Stimulated activated CD8-positive, alpha-beta memory T cell treated with anti-CD3 and anti-CD28 coated beads, Interleukin-7, amount 100 ng/mL, for 1 hour (primary cell): ENCODE measurements at places on chromosomes 16 and 17.

- no peak for DNase-seq
These were observed 10.9 kb upstream of the ITGA2B start for GRCh38 chr17:44400226-44400847.

DNA sequence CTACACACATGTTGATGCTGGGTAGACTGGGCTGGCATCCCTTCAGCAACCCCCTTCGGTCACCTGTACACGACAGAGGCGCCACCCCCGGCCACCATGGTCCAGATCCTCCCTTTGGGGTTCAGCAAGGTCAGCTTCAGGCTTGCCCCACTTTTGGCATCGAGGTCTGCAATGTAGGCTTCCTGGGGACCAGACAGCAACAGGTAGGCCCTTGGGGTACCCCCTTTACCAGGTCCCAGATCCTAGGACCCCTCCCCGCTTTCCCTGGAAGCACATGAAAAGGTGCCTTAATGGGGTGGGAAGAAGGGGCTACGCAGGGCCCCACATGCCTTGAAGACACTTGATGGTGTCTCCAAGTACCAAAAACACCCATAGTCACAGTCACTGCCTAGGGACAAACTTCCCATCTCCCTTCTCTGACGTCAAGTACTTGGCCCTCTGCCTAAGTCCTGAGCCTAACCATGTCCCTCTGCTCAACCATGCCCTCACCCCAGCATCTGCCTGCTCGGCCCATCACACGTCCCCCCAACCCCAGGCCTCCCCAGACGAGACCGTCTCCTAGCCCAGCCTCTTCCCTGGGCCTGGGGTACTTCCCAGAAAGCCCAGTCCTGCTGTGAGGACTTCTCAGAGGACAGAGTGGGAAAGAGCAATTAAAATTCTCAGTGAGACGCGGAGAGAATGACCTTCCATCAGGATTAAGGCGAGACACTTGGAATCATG lies 12.1 kb downstream of the ACLY start:
- DNase-seq: no peak

GRCh38 chr17:54536306-54536705 lies 364.3 kb upstream of the TOM1L1 start:
- DNase-seq: no peak

GRCh38 chr16:86403541-86404163 lies 106.7 kb upstream of the FOXF1 start:
- DNase-seq: no peak

DNA sequence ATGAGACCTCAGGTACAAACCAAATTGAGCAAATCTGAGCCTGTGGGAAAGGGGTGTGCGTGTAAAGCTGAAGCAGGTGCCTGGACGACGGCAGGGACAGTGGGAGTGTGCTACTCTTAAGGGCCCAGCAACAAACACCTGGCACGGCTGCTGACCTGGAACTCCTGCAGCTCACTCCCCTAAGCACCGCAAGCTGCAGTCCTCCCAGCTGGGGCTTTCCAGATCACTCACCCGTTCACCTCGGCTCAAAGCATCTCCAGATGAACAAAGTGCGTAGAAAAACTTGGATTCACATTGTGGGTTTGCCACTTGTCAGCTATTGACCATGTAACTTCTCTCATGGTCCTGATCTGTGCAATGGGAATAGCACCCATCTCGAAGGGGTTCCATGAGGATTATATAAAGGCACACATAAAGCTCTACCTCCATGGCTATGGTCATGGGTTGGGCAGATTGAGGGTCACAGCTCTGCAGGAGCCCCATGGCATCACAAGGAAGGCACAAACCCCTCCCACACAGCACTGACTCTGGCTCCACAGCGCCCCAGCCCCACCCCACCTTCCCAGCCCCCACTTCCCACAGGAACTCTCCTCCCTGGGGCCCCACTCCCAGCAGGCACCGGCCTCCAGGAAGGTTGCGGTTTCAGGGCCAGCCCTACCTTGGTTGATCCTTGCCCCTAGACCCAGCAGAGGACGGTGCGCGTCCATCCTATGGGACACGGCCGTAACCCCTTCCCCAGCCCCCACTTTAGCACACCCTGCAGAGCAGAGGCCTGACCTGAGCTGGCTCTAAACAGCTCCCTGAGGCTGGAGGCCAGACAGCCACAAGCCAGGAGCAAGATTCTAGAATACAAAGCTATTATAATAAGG lies 21.9 kb downstream of the ST3GAL2 start:
- DNase-seq: no peak

DNA sequence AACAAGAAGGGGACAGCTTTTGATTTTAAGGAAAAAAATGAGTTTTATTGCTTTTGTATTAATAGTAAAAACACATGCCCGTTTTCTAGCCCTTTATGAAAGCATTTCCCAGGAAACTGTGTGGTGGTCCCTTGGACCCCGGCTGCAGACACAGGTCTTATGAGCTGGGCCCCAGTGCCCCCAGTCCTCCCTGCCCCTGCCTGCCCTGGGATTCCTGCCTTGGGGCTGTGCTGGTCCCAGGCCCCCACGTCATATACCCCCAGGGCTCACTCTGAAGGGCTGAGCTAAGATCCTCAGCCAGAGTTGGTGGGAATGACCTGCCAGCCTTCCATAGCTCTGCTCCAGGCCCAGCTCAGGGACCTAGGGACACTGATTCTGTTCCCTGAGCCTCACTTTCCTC lies 30.8 kb downstream of the GINS2 start:
- DNase-seq: no peak

GRCh38 chr16:88030498-88030897 lies 79.3 kb downstream of the BANP start:
- no peak for DNase-seq

DNA sequence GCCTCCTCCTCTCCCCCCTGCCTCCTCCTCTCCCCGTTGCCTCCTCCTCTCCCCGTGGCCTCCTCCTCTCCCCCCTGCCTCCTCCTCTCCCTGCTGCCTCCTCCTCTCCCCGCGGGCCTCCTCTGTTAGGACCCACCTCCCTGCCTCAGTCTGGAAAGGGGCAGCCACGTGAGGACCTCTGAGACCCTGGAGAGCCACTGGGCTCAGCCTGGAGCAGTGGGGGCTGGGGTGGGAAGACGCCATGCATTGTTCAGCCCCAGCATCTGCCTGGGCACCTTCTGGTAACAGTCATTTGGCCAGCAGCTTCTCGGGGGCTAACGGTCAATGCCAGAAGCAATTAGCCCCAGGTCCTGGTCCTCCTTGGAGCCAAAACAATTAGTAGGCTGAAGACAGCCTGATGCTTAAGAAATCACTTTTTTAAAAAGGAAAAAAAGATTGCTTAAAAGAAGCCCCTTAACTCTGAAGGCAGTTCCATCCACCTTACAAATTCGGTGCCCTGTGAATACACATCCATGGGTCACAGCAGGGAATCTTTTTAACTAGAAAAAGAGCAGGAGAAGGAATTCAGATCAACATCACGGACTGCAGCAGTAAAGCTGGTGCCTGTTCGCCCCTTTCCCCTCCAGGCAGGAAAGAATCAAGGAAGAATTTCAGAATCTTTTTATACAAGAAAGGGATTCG lies 29.8 kb downstream of the NXN start:
- DNase-seq: no peak

GRCh38 chr16:1443980-1444729 lies at the start of gene CCDC154:
CCDC154 (minus strand) TSS chr16:1444556; CDS start chr16:1444322, 234 bp downstream.
- DNase-seq: no peak

- no peak for DNase-seq
These were observed 17.7 kb downstream of the PSMD11 start for GRCh38 chr17:32461853-32462617.

GRCh38 chr16:75116081-75116910 lies at the start of gene LDHD:
LDHD (minus strand) TSS chr16:75116780; CDS start chr16:75116720, 60 bp downstream.
- DNase-seq: no peak

DNA sequence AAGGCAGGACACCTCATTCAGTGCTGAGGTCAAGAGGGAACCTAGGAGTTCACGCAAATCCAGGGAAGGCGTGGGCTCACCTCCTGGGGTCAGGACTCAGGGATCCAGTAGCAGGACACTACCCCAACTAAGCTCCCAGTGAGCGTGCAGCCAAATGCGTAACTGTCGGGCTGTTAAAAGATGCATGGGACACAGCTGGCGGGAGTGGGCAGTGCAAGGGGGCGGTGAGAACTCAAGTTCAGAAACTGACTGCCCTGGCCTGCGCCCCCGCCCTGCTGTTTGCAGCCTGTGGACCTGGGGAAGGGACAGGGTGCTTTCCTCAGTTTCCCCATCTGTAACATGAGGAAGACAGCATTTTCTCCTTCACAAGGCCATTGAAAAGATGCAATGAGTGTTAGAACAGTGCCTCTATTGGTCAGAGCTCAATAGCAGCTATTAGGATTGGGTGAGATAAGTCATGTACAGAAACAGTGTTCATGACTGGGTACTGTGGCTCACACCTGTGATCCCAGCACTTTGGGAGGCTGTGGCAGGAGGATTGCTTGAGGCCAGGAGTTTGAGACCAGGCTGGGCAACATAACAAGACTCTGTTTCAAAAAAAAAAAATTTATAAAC lies 20.2 kb downstream of the CDIPT start:
- no peak for DNase-seq

DNA sequence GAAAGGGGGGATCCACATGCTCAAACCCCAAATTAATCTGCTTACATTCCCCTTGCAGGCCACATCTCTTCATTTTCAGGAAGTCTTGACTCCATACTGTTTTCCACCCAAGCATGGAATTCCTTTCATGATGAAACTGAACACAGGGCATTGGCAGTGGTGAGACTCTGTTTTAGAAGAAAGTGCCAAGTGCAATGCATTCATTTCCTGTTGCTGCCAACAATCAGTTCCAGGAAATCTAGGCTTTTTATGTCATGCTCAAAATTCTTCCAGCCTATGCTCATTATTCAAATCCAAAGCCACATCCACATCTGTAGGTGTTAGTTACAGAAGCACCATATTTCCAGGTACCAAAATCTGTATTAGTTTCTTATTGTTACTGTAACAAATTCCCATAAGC lies 4.1 kb downstream of the CCL2 start:
- no peak for DNase-seq

- DNase-seq: no peak
These were observed 55.7 kb upstream of the HAS3 start for GRCh38 chr16:69049603-69050375.

DNA sequence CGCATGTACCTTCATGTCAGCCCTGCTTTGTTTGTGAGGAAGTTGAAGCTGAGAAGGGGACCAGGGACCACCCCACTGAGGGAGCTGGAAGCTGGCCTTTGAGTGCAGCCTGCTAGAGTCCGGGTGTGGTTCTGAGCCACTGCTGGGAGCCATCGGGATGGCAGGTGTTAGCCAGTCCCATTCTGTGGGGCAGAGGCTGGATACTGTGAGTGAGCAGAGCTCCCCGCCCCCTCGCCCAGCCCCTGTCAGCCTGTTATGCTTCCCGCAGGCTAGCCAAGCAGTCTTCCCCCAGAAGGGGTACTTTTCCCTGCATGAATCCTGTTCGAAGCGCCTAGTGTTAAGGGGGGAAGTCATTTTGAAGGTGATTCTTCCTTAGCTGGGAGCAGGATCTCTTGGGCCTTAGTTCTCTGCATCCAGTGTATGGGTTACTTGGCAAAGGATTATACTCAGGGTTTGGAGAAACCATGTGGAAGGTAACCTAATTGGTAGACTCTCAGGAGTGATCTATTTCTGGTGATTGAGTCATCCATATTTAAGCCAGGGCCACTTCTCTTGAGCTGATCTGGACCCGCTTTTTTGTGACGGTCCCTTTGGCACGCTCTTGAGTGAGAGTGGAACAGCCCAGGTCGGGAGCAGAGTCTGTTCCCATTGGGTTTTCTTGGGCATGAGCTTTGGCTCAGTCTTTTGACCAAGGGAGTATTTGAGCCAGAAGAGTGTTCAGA lies 23.8 kb downstream of the AKAP1 start:
- DNase-seq: no peak

DNA sequence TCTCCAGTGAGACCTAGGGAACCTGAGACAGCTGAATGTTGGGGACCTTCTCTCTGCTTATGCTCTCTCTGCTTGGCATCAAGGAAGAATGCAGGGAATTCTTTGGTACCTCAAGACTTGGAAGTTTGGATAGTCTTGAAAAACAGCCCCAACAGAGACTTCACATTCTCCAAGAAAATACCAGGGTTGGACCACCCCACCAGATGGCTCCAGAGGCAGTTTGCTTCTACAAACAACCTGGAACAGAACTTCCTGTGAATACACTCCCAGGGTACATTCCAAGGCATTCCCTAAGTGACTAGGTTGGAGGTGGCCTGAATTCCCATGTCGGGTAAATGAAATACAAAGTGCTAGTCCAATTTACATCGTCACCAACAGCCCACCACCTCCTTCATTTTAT lies 314.4 kb downstream of the PMP22 start:
- no peak for DNase-seq

DNA sequence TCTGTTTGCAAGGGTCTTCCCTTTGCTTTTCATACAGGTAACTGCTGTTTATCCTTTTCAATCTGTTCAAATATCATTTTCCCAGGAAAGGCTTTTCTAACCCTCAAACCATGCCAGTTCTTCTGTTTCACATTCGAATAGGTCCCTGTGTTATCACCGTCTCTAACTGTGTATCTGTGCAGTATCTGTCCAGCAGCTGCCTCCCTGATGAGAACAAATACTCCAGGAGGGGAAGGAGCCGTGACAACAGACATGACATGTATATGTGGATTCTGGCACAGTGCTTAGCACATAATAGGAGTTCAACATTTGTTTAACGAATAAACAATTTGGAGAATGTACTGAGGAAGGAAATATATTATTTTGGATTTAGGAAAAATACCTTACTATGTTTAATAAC lies 95.7 kb downstream of the STX8 start:
- DNase-seq: no peak

DNA sequence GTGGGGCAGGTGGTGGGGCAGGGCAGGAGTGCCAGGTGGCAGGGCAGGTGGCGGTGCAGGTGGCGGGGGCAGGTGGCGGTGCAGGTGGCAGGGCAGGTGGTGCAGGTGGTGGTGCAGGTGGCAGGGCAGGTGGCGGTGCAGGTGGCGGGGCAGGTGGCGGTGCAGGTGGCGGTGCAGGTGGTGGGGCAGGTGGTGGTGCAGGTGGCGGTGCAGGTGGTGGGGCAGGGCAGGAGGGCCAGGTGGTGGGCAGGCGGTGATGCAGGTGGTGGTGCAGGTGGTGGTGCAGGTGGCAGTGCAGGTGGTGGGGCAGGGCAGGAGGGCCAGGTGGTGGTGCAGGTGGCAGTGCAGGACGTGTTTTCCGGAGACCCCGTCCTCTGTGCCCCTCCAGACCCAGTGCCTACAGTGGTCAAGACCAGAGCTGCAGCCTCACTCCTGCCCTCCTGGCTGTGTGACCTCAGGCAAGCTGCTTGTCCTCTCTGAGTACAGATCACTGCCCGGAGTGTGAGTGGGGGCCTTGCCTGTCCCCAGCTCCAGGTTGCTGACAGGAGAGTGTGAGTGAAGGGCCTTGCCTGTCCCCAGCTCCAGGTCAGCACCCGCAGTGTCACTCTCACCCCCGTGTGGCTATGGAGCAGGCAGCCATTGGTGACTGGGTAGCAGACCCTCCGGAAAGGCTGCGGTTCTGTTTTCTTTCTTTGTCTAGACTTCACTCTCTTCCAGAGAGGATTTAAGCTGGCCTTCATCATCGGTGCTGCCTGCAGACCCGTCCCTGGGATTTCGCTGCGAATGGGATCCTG lies 16.1 kb upstream of the NPTX1 start:
- no peak for DNase-seq

GRCh38 chr16:89828199-89828869 lies at the start of gene SPIRE2:
SPIRE2 (plus strand) TSS chr16:89828475; CDS start chr16:89828551, 76 bp downstream.
- peak; percentile 27 for DNase-seq

GRCh38 chr17:22217135-22217534 lies 524.8 kb downstream of the KCNJ18 start:
- no peak for DNase-seq

- no peak for DNase-seq
These were observed 78.4 kb downstream of the RPH3AL start for GRCh38 chr17:273981-274832.
